ENCODE measurements at places on chromosomes 1 and 21. TPM values are rescaled to one million over a fixed set of nuclear protein-coding genes. Genes with fewer than 3 reads are reported as not detected.

The ETV3L gene
- total RNA-seq: not detected

The MYOC gene
- total RNA-seq: not detected

The ENAH gene
- total RNA-seq: 14.1 TPM

The ZNF695 gene
- total RNA-seq: 1.5 TPM

The TEDDM1 gene
- total RNA-seq: not detected

The CYP4B1 gene
- total RNA-seq: not detected

The LCE6A gene
- total RNA-seq: not detected

The TSPAN1 gene
- total RNA-seq: 0.33 TPM

The SELENOF gene
- total RNA-seq: 252 TPM

All from dermis lymphatic vessel endothelial cell (primary cell).